ENCODE measurements at places on chromosomes 6 and 20.

DNA sequence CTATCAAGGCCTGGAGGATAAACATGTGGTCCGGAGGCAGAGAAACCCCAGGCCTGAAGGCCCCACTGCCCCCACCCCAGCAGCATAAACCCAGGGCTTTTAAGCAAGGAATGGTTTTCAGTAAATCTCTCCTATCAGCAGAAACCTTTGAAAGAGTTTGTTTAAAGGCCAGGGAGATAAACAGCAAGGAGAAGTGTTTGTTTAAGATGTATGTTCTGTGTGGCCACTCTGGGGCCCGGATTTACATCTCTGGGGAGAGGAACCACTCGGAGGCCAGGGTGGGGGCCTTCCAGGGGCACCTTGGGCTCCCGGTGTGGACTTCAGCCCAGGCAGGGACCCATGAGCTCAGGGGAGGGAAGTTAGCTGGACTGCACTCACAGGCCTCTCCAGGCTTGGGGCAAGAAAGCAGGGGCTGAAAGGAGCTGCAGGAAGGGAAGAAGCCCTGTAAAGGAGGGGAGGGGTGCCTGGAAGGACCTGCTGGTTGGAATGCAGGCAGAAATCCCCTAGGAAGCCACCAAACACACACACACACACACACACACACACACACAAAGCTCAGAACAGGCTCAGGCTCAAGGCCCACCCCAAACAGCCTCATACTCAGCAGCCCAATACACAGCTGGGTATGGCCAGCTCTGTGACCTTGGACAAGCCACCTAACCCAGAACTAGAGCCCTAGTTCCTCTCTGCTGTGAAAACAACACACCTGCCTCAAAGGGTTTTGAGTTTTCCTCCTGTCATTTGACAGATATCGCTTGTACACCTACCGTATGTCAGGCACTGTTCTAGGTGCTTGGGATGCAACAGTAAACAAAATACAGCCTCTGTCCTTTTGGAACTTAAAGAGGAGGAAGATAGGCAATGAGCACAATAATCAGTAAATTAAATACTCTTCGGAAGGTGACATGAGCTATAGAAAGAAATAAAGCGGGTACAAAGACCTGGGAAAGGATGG is 26.2 kb upstream of the FOXP4 start:
- H3K36me3 ChIP-seq, result no peaks in the 10 kb centered on the region
- no peak overlapping the region for H3K27ac ChIP-seq

GRCh38 chr6:7805078-7805849 is 79.4 kb downstream of the BMP6 start:
- no peaks in the 10 kb centered on the region for H3K27me3 ChIP-seq
- no peaks in the 10 kb centered on the region for H3K4me1 ChIP-seq
- H3K36me3 ChIP-seq, result no peaks in the 10 kb centered on the region
- no peak for DNase-seq
- no peak overlapping the region for H3K27ac ChIP-seq
- H3K4me3 ChIP-seq, result no peak overlapping the region

DNA sequence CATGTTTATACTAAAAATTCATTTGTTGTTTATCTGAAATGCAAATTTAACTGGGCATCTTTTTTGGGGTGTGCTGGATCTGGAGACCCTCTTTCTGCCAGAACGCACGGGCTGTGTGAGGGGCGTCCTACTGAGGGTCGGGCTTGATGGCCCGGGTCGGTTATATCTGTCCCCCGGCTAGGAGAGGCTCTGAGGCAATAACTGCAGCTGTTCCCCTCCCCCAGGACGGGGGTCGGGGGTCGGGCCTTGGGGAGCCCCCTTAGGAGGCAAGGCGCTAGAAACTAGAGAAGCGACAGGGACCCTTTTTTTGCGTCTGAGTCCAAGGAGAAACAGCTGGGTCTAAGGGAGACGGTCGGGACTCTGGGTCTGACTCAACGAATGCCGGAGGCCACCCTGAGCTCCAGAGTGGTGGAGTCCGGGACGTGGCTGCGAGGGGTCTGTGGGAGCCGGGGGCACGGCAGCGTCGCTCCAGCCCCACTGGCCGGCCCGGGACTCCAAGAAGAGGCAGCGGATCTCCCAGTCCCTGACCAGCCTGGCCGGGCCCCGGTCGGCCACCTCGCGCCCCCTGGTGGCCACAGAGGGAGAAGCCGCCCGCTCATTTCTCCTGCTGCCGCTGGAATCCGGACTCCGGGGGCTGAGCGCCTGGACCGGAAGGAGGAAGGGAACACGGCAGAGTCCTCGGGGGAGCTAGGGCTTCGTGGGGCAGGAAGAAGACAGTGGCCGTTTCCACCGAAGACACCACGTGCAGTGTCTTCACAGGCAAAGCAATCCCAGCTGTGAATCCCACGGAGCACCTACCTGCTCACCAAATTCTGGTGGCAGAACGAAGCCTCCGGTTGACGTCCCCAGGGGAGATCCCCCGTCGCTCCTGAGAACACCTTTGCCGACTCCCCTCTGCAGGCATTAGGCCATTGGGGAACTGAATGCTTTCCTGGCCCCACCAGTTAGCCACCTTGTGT is 24.0 kb upstream of the SCML4 start:
- peak overlapping the region; percentile 58 for H3K4me3 ChIP-seq
- H3K36me3 ChIP-seq, result no peaks in the 10 kb centered on the region
- peak overlapping the region; percentile 25 for H3K27ac ChIP-seq
- H3K4me1 ChIP-seq, result peaks cover 15% of the 10 kb centered on the region
- H3K27me3 ChIP-seq, result no peaks in the 10 kb centered on the region

DNA sequence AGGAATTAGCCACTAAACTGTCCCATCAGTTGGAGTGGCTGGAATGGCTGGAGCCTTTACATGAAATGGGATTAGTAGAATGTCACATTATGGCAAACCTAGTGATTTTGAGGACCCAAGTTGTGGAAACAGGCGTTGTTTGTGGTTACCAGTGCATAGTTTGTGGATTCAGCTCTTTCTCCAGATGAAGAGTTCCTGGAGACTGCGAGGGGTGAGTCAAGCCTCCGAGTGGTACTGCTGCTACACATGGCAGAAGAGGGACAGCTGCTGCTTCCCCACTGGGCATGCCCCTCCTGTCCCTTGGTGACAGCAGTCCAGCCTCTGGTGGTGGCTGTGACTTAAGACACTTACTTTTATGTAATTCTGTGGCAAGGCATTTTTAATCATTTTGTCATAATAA is 94.2 kb upstream of the SCP2D1 start:
- H3K36me3 ChIP-seq, result no peaks in the 10 kb centered on the region
- no peak overlapping the region for H3K4me3 ChIP-seq
- no peak overlapping the region for H3K27ac ChIP-seq
- no peak for DNase-seq
- no peaks in the 10 kb centered on the region for H3K4me1 ChIP-seq

GRCh38 chr6:4021854-4022695 is 56.9 kb downstream of the FAM217A start:
- DNase-seq, result no peak
- H3K36me3 ChIP-seq, result no peaks in the 10 kb centered on the region

DNA sequence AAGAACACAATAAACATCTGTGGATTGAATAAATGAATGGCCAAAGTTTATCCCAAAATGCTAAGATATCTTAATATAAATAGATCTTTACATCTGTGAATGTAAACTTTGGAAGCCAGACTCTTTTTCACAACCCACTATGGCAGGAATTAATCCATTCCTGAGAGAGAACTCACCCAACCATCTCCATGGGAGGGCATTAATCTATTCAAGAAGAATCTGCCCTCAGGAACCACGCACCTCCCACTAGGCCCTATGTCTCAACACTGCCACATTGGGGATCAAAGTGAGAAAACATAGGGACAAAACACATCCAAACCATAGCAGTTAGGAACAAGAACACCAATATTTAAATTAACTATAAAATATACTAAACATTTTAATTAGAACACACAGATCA is 3.4 kb downstream of the UBE3D start:
- DNase-seq, result no peak
- H3K27ac ChIP-seq, result no peak overlapping the region
- H3K4me3 ChIP-seq, result no peak overlapping the region
- peaks cover 3% of the 10 kb centered on the region for H3K36me3 ChIP-seq
- no peaks in the 10 kb centered on the region for H3K27me3 ChIP-seq

DNA sequence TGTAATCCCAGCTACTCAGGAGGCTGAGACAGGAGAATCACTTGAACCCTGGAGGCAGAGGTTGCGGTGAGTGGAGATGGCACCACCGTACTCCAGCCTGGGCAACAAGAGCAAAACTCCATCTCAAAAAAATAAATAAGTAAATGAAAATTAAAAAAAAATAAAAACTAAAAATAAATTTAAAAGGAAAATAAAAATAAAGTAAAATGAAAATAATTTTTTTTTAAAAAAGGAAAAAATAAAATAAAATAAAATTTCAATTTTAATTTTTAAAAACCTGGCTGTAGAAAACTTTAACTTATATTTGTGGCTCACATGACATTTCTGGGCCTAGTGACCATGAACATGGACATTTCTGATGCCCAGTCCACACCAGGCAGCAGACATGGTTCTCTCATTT is 16.1 kb downstream of the HCK start:
- H3K27me3 ChIP-seq, result no peaks in the 10 kb centered on the region
- H3K4me3 ChIP-seq, result no peak overlapping the region
- H3K27ac ChIP-seq, result no peak overlapping the region
- H3K4me1 ChIP-seq, result no peaks in the 10 kb centered on the region
- no peaks in the 10 kb centered on the region for H3K36me3 ChIP-seq

DNA sequence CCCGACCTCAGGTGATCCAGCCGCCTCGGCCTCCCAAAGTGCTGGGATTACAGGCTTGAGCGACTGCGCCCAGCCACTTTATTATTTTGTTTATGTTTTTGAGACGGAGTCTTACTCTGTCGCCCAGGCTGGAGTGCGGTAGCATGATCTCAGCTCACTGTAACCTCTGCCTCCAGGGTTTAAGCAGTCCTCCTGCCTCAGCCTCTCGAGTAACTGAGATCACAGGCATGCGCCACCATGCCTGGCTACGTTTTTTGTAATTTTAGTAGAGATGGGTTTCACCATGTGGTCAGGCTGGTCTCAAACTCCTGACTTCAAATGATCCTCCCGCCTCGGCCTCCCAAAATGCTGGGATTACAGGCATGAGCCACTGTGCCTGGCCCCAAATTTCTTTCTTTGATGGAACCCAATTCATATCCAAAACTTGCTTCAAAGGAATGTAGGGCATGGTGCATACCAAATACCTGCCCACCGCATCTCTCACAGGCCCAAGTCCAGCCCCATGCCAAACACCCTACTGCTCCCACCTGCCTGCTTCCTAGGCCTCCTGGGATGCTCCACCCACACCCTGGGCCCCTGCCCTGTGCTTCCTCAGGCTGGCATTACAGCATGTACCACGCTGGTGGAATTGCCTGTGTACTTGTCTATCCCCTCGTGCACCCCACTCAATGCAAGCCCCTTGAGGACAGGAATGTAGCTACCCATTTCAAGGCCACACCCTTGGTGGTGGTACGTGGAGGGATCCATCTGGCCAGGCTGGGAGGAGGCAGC is 4.9 kb upstream of the HMGA1 start:
- H3K27me3 ChIP-seq, result no peaks in the 10 kb centered on the region
- peaks cover 13% of the 10 kb centered on the region for H3K4me1 ChIP-seq
- H3K27ac ChIP-seq, result no peak overlapping the region
- no peak for DNase-seq

DNA sequence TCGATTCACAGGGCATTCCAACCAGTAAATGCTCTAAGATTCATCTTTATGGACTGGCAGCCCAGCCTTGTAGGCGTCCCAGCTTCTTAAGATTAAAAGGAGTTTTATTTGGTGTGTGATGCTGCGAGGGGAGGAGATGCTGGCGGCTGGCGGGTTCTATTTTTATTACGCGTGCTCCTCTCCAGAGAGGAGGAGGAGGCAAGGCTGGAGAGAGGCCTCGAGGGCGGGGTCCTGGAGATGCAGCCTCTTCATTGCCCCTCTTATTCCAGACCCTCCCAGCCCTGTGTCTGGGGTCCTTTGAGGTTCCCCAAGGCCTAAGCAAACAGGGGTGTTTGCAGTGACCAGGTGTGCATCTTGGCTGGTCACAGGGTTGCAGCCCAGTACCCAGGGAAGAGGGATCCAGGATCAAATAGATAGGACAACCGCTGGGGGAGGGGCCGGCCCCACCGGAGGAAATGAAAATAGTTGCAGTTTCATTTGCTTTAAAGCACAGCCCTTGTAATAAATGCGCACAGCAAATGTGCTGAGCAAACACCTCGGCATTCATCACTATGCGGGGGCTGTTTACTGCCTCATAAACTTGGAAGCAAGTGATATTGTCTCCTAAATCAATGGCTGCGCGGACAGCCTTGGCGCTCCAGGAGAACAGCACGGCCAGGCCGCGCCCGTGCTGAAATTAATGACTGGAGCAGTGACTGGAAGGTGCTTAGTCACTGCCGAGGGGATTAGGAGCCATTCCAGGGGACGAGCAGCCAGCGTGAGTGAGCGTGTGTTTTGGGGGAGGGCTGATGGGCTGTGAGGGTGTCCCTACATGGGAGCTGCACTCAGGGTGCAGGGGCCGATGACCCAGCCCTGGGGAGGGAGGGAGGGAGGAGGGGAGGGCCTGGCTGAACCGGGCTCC is 83.0 kb downstream of the TMEM242 start:
- no peaks in the 10 kb centered on the region for H3K36me3 ChIP-seq
- no peak overlapping the region for H3K4me3 ChIP-seq
- no peak for DNase-seq
- peaks cover 18% of the 10 kb centered on the region for H3K4me1 ChIP-seq
- H3K27me3 ChIP-seq, result peaks cover 4% of the 10 kb centered on the region
- H3K27ac ChIP-seq, result no peak overlapping the region

DNA sequence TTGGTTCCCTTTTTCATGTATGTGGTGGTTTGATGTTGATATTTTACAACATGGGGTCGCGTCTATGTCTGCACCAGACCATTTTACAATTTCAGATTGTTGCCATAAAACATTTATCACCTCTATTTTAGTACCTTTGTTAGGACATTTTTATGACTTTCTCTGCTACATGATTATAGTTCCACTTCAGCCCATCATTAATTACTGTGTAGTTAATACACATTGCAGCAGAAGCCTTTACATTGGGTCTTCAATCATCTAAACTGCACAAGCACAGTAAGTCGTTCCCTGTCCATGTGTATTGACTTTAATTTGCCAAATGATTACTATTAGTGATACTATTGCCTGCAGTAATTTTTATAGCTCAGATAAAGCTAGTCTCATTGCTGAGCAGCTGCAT is 15.7 kb upstream of the TMEM217 start:
- no peak overlapping the region for H3K27ac ChIP-seq
- H3K36me3 ChIP-seq, result no peaks in the 10 kb centered on the region
- no peak overlapping the region for H3K4me3 ChIP-seq
- H3K4me1 ChIP-seq, result no peaks in the 10 kb centered on the region
- DNase-seq, result no peak
- H3K27me3 ChIP-seq, result no peaks in the 10 kb centered on the region

DNA sequence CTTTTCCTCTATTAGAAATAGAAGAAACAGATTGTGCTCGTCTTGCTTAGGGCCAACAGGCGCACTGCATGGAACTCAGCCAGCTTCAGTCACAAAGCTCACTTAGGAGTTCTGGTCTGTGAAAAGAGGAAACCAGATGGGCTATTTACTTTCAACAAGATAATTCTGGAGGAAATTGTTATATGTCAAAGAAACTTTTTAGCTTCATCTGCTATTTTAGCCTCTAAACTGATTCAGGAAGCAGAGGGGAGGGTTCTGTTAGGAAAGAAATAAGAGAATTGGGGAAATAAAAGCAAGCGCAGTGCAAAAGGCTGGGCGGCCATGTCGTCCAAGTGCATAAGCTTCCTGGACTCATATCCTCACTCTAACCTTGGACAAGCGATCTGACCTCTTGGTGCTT is 21.3 kb downstream of the PRKN start:
- H3K4me3 ChIP-seq, result no peak overlapping the region
- no peak for DNase-seq
- H3K4me1 ChIP-seq, result no peaks in the 10 kb centered on the region
- H3K36me3 ChIP-seq, result no peaks in the 10 kb centered on the region

- no peak for DNase-seq
- H3K36me3 ChIP-seq, result no peaks in the 10 kb centered on the region
- H3K4me1 ChIP-seq, result no peaks in the 10 kb centered on the region
Measured at GRCh38 chr20:41632896-41633295, 14.7 kb upstream of the CHD6 start.
